Right atrium auricular region (tissue), 2 donors: ENCODE measurements at places on chromosomes 2 and 18. TPM values are rescaled to one million over a fixed set of nuclear protein-coding genes. Genes with fewer than 3 reads are reported as not detected.

The IL1A gene
- not detected for total RNA-seq

The GREB1 gene
- total RNA-seq, result 7.6 TPM

The PJVK gene
- 0.59 TPM for total RNA-seq

The COL4A4 gene
- total RNA-seq, result 3.8 TPM

- DNase-seq, result no peak
Measured at GRCh38 chr2:28587526-28588291, 91.8 kb downstream of the PLB1 start.
